Activated naive CD4-positive, alpha-beta T cell treated with Interleukin-2 at 50 U/mL for 16 hours (primary cell): ENCODE measurements at places on chromosomes 13 and 19.

DNA sequence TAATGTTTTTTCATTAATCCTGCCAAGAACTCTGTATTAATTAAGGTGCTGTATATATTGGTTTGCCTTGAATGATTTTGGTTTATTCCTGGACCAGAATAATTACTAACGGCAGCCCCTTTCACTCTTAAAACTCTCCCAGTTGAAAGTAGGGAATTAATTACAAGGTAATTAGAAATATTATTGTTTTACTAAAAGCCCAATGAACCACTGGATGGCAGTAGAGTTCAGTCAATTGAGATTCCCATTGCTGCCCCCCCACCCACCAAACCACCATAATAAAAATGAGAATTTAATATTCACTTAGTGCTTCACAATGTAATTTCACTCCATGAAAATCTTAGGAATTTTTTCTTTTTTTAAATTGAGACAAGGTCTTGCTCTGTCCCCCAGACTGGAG, 13.7 kb downstream of the WBP4 start:
- peak; percentile 14 for DNase-seq

GRCh38 chr19:11480715-11481533, at the start of gene ELAVL3:
Gene ELAVL3 (minus strand): TSS chr19:11481046. CDS start chr19:11480608, 438 bp downstream.
- DNase-seq: no peak

DNA sequence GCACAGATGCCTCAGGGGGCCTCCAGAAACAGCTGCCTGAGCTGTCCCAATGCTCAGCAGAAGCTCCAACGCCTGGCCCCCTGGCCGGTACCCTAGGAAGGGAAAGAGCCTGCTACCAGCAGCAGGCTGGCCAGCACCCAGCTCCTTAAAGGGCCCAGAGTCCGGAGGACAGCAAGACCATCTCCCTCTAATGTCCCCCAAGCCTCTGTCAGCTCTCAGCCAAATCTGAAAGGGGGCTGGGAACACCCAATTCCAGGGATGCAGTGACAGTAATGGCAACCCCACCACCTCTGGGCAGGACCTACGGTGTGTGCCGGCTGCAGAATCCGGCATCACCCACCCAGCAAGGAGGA, 4.2 kb downstream of the PPP6R1 start:
- no peak for DNase-seq

GRCh38 chr13:35693134-35693784, 216.8 kb upstream of the MAB21L1 start:
- DNase-seq: no peak

DNA sequence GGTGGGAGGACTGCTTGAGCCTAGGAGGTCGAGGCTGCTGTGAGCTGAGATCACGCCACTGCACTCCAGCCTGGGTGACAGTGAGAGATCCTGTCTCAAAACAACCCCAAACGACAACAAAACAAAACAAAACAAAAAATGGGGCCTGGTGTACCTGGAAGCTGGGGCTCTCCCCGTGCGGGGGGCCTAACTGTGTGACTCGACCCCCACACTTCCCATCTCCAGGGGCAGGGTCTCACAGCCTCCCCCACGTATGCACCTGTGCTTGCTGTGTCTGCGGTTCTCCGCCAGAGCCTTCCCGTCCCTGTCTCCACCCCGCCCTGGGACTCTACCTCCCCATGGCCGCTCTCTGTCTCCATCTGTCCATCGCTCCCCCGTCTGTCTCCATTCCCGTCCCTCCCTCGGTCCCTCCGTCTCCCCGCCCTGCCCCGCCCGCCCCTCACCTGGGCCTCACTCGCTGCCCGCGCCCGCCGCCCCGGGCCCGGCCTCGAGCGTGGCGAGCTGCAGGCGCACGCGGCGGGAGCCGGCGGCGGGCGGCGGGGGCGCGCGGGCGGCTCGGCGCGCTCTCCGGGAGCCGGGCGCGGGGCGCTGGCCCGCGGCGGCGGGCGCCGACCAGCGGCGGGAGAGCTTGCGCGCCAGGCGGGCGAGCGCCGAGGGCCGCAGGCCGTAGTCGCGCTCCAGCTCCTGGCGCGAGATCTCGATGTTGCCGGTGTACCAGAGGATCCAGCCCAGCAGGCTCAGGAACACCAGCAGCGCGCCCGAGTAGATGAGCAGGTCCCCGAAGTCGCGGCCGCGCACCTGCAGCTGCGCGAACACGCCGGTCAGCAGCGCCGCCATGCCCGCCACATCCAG, 587 bp downstream of the TMEM238 start:
- DNase-seq: peak; percentile 51
